ENCODE measurements at places on chromosomes 5 and 9.
A peak's percentile ranks its signal among the peaks of the same experiment; 100 is the strongest.

DNA sequence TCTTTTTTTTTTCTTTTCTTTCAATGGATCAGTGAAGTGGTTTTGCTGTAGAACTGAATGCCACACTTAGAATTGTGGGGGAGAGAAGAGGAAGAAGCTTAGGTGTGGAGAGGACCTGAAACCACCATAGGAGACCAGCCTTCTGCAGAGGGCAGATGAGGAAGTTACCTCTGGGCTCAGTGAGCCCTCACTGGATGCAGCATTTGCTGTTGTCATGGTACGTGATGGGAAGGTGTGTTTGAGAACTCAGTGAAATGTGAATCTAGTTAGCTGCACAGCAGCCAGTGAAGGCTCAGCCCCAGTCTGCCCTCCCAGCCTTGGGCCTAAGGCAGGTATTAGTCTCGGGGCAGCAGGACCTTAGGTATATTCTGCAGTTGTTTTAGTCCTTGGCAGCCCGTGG, 17.5 kb downstream of the CYFIP2 start:
- no peak for DNase-seq

DNA sequence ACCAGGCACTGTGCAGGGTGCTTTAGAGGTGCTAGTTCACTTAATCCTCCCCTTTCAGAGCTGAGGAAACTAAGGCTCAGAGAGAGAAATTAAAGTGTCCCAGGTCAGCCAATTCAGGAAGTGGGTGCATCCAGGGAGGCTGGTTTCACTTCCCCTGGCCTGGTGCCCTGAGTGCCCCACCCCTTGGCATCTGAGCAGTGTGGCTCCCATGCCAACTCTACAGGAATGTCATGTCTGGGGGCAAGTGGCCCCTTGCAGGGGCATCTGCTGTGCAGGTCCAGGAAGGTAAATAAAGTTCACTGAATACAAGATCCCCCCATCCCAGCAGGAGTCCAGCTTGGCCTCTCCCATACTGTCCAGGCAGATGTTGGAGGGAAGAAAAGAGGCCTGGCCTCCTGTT, 4.4 kb upstream of the N4BP3 start:
- no peak for DNase-seq

DNA sequence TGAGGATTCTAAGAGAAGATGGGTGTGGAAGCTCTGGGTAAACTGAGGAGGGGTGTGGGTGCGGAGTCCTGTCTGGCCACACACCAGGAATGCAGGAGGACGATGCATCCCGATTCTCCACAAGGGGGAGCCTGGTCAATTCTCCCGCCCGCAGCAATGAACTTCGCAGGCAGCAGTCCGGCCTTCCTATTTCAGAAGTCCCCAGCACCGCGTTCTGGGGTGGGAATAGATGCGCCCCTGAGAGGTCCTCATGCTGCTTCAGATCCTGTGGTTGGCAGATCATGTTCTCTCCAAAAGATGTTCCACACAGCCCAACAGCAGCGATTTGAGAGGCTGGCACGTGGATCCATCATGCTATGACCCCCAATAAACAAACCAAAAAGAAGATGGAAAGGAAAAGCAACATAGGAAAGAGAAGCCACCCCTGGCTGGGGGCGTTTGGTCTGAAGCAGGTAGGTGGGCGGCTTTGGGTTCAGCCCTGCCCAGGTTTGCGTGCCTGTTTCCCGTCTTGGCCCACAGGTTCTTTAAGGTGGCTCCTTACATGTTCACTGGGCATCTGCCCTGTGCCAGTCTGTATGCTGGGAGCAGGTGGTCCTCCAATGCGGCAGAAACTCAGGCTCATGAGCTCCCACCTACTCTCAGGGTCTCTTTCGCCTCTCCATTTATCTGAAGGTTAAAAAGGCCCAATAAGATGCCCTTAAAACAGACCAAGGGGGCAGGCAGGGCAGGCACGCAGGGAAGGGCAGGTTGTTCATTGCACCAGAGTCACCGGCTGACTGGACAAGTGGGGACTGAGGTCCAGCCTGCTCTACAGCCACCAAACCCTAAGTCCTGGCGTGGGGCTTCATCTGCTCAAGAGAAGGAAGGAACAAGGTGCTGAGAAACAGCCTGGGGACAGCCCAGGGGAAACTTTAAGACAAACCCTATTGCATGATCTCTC, 171.6 kb downstream of the PAX5 start:
- no peak for DNase-seq

- no peak for DNase-seq
Measured at GRCh38 chr5:112862085-112862484, 998 bp downstream of the SRP19 start.

DNA sequence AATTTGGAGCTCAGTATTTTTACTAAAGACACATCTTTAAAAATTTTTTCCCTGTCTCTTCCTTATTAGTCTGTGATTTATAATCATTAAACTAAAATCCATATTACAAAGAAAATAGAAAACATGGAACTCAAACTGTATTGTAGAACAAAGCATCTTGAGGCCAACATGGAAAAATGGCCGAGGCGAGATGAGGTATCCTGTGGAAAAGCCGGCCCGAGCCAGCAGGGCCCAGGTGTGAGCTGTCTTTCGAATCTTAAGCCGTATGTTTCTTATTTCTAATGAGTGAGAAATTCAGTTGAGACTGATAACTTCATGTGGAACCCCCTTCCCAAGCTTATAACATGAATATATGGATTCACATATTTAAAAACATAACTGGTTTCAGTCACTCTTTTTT, 170.4 kb upstream of the OTULINL start:
- DNase-seq: no peak

GRCh38 chr9:97237951-97238889, 69.2 kb upstream of the CCDC180 start:
- DNase-seq: peak; percentile 50

GRCh38 chr9:122229485-122229837, 704 bp upstream of the LHX6 start:
- no peak for DNase-seq

GRCh38 chr5:178667101-178667500, 40.3 kb upstream of the CLK4 start:
- DNase-seq: no peak

- no peak for DNase-seq
Measured at GRCh38 chr5:53603009-53603687, 42.7 kb downstream of the NDUFS4 start.

- DNase-seq: no peak
Measured at GRCh38 chr9:121741228-121741918, 89.9 kb downstream of the DAB2IP start.

DNA sequence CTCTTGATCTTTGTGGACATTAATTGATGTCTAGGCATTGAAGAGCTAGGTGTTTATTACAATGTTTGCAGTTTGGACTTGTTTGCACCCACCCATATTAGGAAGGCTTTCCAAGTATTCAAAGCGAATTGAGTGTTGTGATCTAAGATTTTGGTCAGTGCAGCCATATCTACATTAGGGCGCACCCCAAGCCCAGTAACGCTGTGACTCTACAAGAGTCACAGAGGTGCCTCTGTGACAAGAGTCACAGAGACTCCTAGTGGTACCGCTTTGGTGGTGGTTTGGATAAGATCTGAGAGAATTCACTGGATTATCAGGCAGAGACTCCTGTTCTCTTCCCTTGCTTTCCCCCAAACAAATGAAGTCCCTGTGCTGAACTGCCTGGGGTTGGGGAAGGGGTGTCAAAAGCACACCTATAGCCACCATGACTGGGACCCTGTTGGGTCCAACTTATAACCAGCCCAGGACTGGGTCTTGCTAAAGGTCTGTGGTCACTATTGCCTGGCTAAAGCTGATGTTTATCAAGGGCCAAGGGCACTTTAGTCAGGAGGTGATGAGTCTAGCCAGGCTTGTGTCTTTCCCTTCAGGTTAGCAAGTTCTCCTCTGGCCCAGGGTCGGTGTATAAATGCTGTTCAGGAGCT, 114.1 kb upstream of the RIOK2 start:
- DNase-seq: no peak

GRCh38 chr9:137319739-137320551, 17.9 kb upstream of the NRARP start:
- DNase-seq: no peak

- DNase-seq: no peak
Measured at GRCh38 chr5:110769000-110769681, 30.3 kb downstream of the SLC25A46 start.

DNA sequence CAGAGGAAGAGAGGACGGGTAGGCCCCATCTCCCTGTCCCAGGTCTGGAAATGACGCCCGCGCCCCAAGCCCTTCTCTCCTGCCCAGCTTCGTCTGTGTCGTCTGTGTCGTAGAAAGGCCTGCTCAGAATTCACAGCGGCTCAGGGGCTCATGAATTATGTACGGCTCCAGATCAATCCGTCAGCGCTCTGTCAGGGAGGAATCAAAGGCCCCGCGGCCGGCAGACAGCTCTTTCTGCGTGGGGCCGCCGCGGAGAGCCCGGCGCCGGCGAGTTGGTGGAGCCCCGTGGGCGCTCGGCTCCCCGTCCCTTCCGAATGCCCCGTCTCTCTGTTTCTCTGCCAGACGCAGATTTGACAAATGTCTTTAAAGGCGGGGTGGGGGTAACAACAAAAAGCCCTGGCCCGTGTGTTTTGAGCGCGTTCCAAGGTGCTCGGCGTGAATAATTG, 83.8 kb upstream of the RAPGEF1 start:
- no peak for DNase-seq

DNA sequence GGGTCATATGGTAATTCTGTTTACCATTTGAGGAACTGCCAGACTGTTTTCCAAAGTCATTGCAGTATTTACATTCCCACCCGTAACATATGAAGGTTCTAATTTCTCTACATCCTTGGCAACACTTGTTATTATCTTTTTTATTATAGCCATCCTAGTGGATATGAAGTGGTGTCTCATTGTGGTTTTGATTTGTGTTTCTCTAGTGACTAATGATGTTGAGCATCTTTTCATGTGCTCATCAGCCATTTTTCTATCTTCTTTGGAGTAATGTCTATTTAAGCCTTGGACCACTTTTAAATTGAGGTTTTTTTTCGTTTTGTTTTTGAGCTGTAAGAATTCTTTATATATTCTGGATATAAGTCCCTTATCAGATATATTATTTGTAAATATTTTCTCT, 132.8 kb upstream of the RUSC2 start:
- DNase-seq: no peak

Measured in T-helper 2 cell (primary cell).